ENCODE measurements at places on chromosomes 7 and 10.

DNA sequence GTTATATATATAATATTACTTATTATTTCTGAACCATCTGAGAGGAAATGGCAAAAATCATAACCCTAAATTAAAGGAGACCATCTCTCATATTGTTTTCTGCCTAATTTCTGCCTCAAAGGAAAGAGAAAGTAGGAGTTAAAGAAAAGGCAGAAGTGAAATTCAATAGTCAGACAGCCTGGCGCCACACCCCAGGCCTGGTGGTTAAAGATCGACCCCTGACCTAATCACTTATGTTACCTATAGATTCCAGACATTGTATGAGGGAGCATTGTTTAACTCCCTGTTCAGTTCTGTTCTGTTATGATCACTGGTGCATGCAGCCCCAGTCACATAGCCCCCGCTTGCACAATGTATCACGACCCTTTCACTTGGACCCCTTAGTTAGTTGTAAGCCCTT is 24.9 kb upstream of the CHST3 start:
- no peak for DNase-seq

GRCh38 chr7:4274286-4274685 is 407.8 kb upstream of the FOXK1 start:
- no peak for DNase-seq

- peak; percentile 68 for DNase-seq
These were observed 19.6 kb upstream of the INPP5A start for GRCh38 chr10:132517951-132518521.

DNA sequence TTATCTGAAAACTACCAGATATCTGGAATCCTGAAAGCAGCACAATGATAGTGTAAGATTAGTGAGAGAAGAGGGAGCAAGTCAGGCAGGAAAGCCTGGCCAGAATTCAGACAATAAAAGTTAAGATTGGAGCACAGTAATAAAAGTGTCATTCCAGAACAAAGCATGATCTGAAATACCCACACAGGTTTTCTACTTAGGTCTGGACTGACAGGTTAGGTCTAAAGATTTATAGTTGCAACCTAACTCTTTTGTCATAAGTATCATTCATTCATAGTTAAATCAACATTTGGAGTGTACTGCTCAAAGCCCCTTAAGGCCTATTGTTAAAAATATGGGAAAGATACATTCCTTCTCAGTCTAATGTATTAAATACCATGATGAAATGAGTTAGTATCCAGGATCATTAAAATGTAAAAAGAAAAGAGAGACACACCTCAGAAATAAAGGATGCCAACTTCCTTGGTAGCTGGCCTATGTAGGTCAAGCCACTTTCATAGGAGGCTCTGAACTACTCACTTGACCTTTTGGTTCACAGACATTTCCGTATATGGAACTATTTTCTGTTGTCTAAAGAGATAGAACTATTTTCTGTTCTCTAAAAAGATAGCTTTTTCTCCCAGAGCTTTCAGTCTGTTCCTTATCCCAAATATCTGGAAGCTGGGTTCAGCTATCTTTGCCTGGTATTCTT is 105.2 kb downstream of the FAS start:
- no peak for DNase-seq

DNA sequence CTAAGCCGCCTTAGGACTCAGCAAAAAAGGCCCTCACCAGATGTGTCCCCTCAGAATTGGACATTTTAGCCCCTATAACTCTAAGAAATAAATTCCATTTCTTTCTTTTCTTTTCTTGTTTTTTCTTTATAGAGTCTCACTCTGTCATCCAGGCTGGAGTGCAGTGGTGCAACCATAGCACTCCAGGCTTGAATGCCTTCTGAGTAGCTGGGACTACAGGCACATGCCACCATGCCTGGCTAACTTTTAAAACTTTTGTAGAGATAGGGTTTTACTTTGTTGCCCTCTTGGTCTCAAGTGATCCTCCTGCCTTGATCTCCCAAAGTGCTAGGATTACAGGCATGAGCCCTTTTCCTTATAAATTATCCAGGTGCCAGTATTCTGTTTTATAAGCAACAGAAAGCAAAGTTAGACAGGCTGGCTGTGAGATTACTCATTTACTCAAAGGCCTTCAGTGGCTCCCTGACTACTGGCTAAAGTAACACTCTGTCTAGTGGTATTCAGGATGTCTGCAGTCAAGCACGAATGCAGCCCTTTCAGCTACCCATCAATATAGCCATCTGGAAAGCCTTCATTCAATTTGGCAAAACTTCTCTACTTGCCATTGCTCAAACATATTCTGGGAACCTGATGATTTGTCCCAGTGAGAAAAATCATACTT is 128.6 kb downstream of the ICA1 start:
- no peak for DNase-seq

DNA sequence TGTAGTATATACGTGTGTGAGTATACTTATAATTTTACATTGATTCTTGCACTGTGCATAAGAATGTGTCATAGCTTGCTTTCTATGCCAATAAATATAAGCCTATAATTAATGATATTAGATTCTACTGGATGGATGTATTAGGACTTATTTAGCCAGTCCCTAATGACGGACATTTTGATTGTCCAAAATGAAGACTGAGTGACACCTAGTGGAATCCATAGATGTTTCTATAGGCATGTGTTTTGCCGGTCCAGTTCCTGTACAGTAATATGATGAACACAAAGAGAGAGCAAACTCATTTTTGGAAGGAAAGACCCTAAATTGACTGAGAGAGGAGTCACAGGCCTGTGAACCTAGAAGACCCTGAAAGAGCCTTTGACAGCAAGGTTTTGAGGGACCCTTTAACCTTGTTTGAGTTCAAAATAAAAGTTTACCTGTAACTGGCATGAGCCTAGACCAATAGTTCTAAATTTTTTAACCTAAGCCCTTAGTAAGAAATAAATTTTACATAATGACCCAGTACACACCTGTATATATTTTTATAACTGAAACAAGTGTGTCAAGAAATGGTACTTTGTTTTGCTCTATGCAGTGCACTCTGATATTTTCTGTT is 42.4 kb upstream of the AGBL3 start:
- no peak for DNase-seq

- no peak for DNase-seq
These were observed 7.6 kb downstream of the TMEM184A start for GRCh38 chr7:1548438-1548831.
